ENCODE measurements at places on chromosomes 3 and 15.

GRCh38 chr15:60939389-60939788 lies 289.7 kb downstream of the RORA start:
- no peak for DNase-seq

- DNase-seq, result no peak
These were observed 381.2 kb downstream of the WDR72 start for GRCh38 chr15:53378096-53378800.

DNA sequence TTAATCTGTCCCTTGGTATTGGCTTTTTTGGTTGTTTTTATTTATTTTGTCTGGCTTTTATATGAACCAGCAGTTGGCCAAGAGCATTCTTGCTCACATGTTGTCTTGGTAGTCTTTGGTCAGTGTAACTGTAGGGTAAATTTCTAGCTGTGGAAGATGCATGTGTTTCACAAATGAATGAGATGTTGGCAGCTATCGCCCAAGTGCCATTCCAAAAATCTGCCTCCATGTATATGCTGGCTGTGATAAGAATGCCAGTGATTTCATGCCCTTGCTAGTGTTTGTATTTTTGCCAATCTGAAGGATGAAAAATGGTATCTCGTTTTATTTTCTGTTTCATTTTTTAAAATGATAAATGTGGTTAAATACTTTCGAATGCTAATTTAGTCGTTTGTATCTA lies 50.1 kb downstream of the TLNRD1 start:
- DNase-seq, result no peak

GRCh38 chr3:189360291-189360690 lies 188.5 kb downstream of the TPRG1 start:
- no peak for DNase-seq

- DNase-seq, result no peak
These were observed 2.4 kb downstream of the NMNAT3 start for GRCh38 chr3:139675327-139675726.

DNA sequence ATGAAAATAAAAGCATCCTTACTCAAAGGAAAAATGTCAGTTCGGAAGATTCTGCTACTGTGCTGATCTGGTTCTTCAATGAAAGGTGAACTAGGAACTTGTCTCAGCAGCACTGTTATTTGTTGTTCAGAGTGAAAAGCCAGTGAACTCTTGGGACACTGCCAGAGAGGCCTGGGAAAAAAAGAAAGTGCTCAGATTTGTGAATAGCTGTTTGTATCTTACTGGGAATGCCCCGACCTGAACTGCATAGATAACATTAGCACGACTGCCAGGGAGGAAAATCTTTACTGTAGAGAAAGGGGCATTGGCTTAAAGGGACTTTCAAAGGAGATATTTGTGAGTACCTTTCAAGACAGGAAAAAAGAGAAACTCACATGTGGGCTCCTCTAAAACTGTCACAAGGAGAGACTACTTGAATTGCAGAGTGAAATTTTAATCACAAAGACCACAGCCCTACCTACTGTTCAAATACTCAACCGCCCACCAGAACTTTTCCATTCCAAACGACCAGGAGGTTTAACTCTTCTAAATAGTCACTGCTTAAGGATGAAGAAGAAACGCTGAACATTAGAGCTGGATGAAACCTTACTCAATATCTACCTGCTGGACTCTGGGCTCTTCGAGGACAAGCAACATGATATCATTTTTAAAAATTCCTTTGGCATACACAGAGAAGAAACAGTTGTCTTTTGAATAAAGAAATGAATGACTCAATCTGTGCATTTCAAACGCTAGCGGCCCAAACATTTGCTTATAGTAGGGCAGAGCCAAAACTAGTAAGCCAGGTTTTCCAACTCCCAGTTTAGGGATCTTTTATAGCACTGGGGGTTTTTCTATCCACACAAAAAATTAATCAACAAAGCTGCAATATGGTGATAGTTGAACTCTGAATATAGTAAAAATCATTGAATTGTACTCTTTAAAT lies 13.4 kb downstream of the TAMM41 start:
- no peak for DNase-seq

DNA sequence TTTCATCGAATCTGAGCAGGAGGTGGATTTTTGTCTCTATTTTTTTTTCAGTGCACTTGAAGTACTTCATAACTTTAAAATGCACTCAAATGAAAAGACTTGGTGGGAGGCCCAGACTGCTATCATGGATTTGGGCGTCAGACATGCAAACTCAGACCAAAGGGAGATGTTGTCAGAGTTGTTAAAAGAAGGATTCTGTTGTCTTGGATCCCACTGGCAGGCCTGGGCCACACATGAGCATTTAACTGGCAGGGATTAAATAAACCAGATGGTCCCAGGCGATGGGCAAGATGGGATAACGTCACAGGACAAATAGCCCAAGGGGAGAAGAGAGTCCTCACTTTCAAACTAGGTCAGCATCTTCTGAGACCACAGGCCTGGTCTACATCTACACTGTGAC lies 15.4 kb downstream of the RTP1 start:
- DNase-seq, result no peak

DNA sequence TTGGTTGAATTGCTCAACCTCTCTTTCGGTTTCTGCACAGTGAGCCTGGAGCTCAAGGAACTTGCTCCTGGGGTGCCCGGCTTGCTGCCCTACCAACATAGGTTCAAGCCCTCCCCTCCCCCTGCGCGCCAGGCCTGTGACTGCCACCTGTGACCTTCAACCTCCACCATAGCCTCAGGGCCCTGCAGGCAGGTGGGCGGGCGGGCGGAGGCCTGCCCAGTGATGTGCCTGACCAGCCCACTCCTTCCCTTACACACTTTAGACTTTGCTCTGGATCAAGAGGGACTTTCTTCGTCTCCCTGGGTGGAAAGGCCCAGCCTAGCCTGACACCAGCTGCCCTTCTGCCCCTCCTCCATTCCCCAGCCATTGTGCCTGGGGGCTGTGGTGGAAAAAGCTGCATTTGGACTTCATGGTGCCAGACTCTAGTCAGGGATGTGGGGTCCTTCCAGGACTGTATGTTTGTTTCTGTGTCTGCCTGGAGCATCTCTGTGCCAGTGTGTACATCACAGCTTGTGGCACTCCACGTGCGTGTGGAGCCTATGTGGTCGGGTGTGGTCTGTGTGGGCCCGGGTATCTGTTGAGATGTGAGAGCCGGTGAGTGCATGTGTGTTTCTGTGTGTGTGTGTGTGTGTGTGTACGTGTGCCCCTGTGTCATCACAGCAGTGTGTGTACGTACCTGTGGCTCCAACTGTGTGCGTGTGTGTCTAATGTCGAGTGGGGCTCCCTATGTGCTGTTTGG lies 9.5 kb downstream of the PRKCD start:
- DNase-seq, result no peak

- DNase-seq, result no peak
These were observed 1.5 kb downstream of the GRM2 start for GRCh38 chr3:51708216-51708845.

- DNase-seq, result no peak
These were observed 82.4 kb downstream of the HCN4 start for GRCh38 chr15:73286311-73286710.
